ENCODE measurements at places on chromosomes 12 and 14.

DNA sequence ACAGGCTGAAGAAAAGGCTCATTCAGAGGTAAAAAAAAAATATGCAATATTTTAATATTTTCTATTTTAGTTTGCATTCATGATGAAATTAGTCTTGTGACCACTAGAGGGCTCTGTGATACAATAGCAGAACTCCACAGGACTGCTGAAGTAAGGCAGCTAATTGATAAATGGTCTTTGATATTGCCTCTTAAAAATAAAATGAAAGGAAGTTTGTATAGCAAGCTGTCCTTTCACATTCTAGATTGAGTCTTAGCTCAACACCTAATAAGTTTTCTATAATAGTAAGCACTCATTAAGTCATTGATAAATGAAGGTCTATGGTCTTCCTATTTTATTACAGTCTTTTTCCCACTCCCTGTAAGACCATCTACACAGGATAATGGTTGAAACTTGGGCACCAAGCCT lies 315.7 kb downstream of the NAV3 start:
- peak; percentile 24 for DNase-seq

DNA sequence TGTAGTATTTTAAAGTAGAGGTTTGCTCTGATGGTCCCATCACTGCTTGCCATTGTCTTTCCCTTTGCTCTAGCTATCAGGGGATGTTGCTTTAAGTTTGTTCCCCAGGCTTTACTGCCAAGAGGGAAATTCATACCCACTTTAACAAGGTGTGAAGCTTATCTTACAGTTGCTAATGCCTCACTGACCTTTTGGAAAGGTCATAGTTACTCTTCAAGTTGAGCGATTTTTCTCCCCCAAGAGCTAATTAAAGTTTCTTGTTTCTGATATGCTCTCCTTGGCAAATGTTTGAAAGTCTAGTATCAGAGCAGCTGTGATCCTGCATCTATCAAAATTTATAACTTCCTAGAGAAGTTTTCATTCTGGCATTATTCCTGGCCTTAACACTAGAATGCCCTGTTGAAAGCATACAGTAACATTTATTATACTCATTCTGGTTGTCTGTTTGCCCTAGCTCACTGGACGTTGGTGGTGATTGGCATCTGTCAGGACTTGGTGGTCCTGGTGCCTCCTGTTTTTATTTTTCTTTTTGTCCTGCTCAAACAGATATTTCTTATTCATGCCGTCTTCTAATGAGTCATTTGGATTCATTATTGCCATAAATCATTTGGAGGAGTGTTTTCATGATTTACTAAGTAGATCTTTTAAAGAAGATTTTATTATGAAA lies 8.1 kb downstream of the ATP2A2 start:
- no peak for DNase-seq

GRCh38 chr12:109518820-109519665 lies 41.6 kb downstream of the UBE3B start:
- peak; percentile 65 for DNase-seq

- DNase-seq, result no peak
Measured at GRCh38 chr14:53621921-53622320, 334.7 kb downstream of the BMP4 start.

DNA sequence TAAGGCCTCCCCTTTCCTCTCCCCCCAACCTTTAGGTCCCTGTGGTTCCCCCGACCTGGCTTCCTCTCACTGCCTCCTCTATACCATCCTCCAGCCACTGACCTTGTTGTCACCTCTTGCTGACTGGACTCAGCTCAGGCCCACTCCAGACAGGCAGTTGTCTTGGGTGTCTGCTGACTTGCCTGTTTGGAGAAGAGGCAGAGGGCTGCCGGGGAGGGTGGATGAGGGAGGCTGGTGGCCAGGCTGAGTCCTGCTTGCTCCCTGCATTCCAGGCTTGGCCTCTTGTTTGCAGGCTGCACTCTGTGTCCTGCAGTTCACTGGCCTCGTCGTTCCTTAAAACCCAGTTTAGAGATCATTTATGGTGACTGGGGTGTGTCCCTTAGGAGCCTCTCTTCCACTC lies 31.0 kb upstream of the RD3L start:
- DNase-seq, result peak; percentile 4

- DNase-seq, result no peak
Measured at GRCh38 chr12:40587970-40588369, 104.3 kb upstream of the CNTN1 start.
